ENCODE measurements at places on chromosomes 7 and 10.

- DNase-seq = no peak
Measured at GRCh38 chr10:100894589-100895294, 18.0 kb upstream of the SLF2 start.

- DNase-seq = peak; percentile 64
Measured at GRCh38 chr10:124296121-124296812, 122.5 kb downstream of the OAT start.

DNA sequence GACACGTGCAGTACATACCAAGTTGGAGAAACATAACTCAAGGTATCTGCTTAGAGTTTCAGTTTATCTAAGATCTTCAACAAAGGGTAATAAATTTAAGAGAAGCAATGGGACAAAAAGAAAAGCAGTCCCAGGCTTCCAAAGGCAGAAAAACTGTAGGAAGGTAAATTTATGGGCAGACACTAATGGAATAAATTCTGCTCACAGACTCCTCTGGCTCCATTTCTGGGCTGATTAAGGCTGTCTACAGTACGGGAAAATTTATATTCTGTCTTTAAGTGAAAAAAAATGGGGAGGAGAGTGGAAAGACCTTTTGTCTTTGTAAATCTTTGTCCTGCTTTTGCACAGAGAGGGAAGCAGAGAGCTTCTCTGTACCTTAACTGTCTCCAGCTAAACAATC, 587.5 kb upstream of the IGFBP3 start:
- DNase-seq = no peak

DNA sequence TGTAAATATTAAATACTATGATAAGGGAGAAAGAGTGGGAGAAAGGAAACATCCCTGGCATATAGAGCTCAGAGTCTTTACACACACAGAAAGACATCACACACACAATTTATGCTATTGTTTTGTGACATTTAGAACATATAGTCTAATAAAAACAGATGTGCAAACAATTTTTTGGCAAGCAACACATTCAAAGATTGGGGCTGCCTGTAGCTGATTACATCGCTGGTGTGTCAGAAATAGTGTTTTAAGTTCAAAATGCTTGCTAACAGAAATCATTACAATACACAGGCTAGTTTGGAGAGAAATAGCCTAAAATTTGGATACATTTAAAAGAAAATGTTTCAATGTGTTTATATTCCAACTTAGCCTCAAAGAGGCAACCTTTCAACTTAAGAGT, 256.7 kb upstream of the NPVF start:
- no peak for DNase-seq

- DNase-seq = no peak
Measured at GRCh38 chr7:38296059-38296857, 22.8 kb upstream of the TARP start.

DNA sequence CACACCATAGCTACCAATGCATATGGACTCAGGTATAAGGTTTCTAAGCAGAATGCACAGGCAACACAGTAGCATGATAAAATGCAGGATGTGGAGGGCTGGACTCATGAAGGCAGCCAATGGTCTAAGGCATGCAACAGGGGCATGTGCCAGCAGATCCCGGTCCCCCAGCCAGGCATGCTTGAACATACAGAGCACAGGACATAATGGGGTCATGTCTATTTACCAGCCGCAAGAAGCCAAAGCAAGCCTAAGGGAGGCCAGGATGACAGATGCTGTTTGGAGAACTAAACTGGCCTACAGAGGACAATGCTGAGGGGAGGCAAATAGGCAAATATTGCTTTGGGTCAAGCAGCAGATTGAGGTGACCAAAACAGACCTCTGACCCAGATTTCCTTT, 60.0 kb upstream of the PDLIM1 start:
- DNase-seq = no peak

DNA sequence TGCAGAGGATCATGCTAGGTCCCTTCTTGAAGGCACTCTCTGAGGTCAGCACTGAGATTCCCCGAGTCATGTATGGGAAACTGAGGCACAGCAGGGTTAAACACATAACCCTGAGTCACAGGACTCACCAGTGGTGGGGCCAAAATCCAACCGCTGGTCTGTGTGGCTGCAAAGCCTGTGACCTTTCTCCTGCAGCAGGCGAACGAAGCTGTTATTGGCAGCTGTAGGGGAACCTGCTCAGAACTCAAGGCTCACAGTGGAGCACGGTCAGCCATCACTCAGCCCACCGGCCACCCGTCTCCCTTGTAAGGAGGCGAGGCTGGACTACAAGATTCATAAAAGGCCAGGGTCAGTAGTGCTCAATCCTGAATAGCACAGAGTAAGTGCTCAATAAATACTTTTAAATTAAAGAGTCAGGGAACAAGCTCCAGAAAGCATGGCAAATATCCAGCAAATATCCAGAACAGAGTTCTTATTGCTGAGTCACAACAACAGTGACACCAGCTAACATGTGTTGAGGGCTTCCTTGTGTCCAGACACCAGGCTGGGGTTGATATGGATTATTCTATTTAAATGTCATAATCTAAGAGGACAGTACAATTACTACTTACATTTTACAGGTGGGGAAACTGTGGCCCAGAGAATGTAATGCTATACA, 34.9 kb downstream of the CHST15 start:
- DNase-seq = no peak

DNA sequence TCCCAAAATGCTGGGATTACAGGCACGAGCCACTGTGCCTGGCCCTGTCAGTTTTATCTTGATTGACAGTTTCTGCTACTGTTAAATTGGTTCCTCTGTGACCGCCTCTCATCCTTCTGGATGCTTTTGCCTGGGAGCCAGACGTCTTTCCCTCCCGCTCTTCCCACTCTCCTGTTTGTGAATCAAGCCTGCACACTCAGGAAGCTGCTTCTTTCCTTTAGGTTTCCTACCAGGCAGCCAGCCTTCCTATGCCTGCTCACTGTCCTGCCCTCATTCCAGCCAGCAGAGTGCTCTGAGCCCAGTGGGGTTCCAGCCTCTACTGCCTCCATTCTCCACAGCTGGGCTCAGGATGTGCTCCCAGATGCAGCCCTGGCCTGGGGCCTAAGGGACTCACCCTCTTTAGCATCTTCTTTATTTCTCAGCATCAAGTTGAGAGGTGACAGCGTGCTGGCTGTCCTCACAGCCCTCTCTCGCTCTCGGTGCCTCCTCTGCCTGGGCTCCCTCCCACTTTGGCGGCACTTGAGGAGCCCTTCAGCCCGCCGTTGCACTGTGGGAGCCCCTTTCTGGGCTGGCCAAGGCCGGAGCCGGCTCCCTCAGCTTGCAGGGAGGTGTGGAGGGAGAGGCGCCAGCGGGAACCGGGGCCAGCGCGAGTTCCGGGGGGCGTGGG, 5.1 kb downstream of the SH2D4B start:
- DNase-seq = no peak

DNA sequence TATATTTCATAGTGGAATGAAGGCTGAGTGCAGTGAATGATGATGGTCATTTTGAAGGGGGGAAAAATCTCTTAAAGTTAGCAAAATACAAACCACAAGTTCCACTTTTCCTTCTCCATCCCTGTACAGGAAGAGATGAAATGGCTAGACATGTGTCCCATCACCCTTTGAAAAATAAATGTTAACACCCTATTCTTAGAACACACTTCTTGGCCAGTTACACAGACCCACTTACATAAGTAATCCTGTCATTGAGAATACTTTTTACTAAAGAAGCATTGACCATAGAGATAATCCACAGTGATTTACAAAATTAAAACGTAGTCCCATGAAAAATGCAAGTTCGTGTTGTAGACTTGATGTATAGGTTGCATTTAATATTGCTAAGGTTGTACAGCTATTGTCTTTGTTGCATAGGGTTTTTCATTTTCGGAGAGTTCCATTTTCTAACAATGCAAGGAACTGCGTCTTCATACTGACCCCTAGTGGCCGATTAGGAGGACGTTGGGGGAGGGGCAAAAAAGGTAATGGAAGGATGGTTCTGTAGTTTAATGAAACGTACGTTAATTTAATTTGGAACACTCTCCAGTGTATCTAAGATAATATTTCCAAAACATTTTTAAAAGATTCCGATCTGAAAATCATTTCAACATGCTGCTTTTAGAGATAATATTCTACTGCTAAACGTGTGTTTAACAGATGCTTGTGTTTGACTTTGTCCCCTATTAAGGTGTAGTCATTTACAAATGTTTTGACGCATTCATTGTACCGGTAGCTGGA, 60.9 kb downstream of the ARMC3 start:
- DNase-seq = peak; percentile 54

Measured in NCI-H1417 (cell line).